ENCODE measurements at places on chromosomes 7 and 10.

DNA sequence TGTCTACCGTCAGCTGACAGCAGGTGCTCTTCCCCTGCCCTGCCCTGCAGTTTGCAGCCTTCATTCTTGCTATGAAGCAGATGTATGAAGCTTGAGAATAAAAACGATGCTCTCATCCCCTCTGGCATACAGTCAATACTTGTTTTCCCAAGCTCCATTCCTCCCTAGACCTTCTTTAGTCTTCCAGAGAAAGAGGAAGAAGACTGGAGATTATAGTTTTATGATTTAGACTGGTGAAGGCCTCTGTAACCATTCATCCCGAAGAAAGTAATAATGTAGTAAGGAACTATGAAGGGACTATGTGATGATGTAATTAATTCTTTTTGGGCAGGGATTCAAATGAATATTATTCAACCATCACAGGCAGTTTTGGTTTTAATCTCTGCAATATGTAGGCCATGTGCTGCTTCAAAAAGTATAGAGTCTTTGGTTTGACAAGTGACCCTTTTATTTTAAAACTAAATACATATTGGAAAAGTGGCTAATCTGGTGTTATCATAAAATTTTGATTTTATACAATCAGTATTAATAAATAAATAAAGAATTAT is 242.4 kb upstream of the KIAA1217 start:
- DNase-seq, result no peak

DNA sequence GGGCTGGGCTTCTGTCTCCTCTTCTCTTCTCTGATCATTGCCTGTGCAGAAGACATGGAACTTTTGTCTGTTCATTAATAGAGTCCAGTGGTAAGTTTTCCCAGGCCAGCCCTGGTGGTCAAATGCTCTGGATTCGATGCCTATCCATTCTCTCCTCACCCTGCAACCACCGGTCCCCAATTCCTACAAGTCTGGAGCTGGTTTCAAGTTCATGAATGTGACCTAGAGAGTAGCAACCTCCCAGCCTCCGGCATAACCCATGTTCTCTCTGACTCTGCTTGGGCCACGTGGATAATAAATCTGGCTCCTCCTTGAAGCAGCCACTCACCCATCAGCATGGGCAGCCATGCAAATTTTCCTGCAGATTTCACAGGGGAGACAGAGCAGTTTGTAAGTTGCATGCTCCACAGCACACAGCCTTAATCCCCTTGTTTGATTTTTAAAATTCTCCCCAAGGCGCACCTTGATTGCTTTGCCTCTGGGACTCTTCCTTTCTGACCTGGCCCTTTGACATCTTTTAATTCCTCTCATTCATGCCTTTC is 37.3 kb upstream of the PDZD8 start:
- DNase-seq, result no peak

DNA sequence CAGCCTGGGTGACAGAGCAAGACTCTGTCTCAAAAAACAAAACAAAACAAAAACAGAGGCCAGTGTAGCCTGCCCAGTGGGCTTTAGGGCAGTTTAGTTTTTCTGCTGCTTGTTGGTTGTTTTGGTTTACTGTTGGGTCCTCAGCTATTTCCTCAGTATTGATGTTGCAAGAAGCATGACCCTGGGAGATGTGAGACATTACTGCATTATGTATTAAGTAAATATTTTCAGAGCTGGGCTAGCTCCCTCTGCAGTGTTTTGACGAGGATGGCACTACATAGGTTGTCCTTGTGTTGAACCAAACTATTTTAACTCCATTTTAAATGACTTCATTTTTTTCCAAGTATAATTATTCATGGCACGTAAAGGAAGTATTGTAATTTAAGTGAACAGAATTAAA is 4.8 kb downstream of the AKAP9 start:
- peak; percentile 7 for DNase-seq

- peak; percentile 48 for DNase-seq
These were observed 45.3 kb upstream of the BAMBI start for GRCh38 chr10:28631896-28632583.

- no peak for DNase-seq
These were observed 4.1 kb upstream of the PRSS1 start for GRCh38 chr7:142745091-142745635.

- DNase-seq, result no peak
These were observed 87.3 kb upstream of the INSIG1 start for GRCh38 chr7:155210356-155210755.

- no peak for DNase-seq
These were observed 17.9 kb downstream of the JCAD start for GRCh38 chr10:30041196-30042105.

GRCh38 chr7:84536271-84536870 is 341.8 kb upstream of the SEMA3A start:
- DNase-seq, result peak; percentile 37

DNA sequence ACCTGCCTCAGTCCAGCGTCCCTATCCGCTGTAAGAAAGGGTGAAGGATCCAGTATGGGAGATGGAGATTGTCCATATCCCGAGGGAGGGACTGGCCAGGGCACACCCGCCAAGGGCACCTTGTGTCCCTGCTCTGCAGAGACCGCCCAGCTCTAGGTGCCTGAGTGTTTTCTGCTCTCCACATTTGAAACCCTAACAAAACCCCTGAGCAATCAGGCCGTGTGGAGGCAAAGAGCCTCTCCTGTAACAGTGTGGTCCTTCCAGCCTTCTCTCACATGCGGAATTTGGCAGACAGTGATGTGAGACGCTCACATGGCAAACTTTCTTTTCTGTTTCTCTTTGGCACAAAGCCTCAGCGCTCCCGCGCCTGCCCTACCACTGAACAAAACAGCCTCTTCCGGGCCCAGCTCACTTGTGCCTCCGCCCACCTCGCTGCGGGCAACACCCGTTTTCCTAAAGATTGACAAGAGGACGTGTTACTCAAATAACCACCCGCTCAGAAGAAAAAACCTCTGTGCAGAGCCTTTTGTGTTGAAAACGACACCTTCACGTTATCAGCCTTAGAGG is 514.8 kb downstream of the DNAJB6 start:
- DNase-seq, result no peak

DNA sequence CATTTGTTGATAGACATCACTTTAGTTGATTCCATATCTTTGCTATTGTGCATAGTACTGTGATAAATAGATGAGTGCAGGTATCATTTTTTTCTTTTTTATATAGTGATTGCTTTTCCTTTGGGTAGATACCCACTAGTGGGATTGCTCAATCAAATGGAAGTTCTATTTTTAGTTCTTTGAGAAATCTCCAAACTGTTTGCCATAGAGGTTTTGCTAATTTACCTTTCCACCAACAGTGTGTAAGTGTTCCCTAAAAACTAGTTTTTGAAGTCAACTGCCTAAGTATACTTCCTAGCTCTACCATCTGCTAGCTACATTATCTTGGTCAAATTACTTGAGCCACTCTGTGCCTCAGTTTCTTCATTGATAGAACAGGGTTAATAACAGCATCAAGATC is 31.5 kb upstream of the RSBN1L start:
- no peak for DNase-seq

DNA sequence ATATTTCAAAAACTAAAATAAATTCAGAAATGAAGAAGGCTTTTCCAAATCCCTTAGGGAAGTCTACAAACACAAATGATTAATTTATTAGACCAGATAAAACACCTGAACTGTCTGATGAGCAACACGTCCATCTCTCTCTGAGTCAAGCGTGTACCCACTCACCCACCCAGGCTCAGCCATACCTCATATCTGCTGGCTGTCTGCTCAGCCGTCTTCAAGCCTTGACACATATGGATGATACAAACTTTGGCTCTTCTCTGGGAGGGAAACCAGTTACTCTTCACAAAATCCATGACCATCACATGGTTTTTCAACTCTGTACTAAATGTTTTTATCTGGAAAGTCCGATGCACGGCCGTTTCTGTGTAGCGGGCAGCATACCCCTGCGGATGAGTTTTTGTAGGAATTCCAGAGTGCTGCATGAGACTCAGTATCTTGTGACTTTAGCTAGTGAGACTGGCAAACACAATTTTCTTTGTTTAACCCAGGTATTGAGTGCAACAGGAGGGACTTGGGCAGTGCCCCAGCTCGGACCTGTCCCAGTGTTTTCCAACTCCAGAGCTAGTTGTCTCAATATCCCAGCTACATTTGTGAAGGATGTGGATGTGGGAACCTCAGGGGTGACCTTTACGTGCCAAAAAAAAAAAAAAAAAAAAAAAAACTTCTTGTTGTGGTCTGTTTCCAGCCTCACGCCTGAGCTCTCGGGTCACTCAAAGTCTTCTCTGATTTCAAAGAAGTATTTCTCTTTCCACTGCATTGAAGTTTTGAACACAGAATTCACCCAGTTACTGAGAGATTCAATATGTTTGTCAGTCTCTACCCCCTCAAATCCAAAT is at the start of gene C10orf90:
Gene C10orf90, minus strand, starts transcription at position 638 of the 839 bp plus-strand sequence. Its CDS starts 213 bp downstream, at position 425.
- no peak for DNase-seq

DNA sequence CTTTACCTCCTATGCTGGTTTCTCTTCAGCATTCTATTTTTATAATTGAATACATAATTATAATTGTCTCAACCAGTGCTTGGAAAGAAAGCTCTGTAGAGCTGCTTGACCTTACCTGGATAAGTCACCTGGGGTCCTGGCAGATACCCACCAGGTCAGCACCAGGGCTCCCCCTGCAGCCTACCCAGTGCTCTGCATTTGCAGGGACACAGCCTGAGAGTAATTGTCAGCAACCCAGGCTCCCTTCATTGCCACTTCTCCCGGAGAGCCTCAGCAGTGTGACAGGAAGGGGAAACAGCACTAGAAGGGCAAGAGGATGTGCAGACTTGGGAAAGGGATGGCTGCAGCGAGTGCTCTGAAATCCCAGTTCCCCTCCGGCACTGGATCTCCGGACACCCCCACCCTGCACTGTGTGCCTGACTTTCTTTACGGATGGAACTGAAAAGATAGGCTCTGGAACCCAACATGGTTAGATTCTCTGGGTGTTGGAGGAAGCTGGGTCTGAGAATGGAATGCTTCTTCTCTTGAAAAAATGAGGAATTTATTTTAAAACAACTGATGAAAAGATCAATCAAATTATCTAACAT is 11.4 kb upstream of the PAX4 start:
- no peak for DNase-seq
